ENCODE measurements at places on chromosomes 3 and 15. TPM values are rescaled to one million over a fixed set of nuclear protein-coding genes. Genes with fewer than 3 reads are reported as not detected.

DNA sequence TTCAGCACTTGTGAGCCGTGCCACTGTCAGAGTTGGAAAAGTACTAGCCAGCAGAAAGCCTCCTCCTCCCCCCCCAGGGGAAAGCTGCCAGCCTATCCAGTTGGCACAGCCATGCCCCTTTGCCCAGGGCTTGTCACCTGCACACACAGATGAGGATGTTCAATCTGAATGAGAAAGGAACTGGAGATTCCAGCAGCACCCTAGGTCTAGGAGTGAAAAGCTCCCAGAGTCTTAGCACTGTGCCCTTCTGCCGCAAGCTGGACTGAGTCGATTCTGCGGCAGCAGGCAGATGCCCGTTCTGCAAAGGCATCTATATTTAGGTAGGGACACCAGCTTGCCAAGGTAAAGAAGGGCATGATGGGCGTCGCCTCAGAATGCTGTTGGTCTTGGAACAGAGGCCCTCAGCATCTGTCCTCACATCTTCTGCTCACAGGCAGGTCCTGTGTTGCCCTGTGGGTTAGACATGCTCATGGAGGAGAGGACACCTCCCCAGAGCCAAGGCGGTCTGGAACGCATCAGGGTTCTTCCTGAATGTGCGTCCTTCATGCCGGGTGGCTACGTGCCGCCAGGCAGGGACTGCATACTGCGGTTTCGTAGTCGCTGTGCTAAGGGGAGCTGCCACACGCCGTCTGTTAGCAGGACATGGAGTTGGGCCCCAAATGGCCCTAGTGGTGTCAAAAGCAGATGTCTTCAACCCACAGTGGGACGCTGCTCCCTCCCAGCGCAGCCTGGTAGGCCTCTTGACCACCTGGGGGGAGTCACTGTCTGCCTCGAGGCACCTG is 109.5 kb downstream of the VGLL4 start:
- DNase-seq: no peak

Gene RTP3
- total RNA-seq: not detected

Gene ABHD17C
- total RNA-seq: 14.7 TPM

DNA sequence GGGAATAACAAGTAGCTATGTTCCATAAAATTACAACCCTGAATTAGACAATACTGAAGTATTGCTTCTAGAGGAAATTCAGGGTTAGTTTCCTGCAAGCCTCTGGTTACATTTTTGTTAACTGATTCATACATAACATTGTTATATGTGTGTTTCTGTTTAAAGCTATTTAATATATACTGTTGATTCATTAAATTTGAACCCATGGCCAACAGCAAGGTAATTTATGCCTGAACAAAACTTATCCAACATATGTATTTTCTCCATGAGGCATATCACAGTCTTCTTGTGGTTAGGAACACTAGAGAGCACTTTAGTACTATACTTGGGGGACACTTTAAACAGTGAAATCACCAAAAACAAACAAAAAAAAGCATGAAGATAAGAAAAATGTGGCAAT is 47.7 kb upstream of the PTX3 start:
- no peak for DNase-seq

- DNase-seq: no peak
These were observed 36.6 kb upstream of the SLC9A9 start for GRCh38 chr3:143884861-143885260.

- no peak for DNase-seq
These were observed 25.6 kb upstream of the ARL8B start for GRCh38 chr3:5096336-5097008.

Gene MCF2L2
- 34.5 TPM for total RNA-seq

Gene CD200
- 41.6 TPM for total RNA-seq

DNA sequence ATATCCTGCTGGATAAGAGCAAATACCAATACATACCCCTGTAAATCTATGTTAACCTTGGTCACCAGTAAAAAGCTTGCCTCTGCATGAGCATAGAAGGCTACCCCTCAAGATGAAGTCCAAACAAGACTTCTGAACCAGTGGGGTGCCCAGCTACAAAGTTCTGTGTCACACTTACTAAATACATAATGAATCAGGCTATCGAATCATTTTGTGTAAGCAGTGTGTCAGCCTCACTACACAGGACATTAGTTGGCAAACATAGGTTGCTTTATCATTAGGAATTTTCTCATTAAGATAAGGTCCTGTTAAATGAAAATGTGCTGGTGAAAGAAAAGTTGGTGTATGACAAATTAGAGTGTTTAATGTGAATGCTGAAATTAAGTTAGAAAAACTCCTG is 452.0 kb downstream of the MFSD1 start:
- DNase-seq: no peak

DNA sequence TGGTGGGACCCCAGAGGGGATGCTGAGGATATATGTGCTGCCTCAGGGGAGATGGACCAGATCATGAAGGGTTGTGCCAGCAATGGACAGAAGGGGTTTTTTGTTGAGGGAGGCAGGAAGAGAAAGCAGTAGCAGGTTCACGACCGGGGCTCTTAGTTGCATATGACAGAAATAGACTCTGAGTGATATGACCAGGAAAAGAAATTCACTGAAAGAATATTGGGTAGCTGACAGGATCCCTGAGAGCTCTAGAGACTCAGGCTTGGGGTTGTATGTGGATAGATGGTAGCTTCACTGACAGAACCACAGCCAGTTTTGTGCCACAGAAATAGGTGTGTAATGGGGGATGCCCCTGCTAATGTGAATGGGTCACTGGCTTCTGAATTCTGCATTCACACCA is 241.6 kb downstream of the ZNF621 start:
- DNase-seq: no peak

GRCh38 chr3:89570465-89570864 is 463.0 kb downstream of the EPHA3 start:
- DNase-seq: no peak

DNA sequence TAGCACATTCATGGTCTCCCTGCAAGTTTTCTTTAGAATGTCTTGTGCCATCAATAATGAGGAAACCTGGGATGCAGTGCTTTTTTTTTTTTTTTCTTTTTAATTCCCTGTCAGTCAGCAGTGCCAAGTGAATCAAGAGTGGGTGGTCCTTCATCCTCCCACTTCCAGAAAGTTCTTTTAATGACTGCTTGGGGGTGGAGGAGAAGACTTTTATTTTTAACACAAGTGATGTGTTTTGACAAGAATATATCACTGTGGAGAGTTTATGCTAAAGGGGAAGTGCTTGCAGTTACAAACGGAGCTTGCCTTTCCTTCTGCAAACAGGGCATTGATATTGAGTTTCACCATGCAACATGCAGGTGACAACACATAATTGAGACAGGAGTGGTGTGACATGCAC is 69.7 kb downstream of the CACNA2D3 start:
- DNase-seq: no peak

- DNase-seq: peak; percentile 57
These were observed 604 bp upstream of the TJP1 start for GRCh38 chr15:29822684-29823459.

DNA sequence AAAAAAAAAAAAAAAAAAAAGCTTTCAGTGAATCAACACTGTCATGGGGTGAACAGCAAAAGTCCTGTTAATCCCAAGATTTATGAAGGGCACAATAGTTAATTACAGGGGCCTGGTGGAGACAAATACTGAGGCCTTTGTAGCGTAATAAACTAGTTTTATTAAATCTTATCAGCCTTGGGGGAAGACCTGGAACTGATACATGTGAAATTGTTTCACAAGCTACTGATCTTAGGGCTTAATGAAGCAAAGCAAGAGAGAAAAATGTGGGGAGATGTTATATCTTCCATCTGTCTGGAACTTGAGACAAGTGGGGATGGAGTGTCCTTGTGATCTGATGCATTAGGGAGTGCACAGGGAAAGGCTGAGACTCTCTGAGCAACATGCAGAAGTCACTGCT is 47.9 kb upstream of the OSBPL11 start:
- DNase-seq: no peak

Gene CALML4
- total RNA-seq: 2.2 TPM

Gene MSL2
- total RNA-seq: 31.5 TPM

Gene SNRPN
- total RNA-seq: 175 TPM

- no peak for DNase-seq
These were observed 237.2 kb downstream of the MBNL1 start for GRCh38 chr3:152505926-152506325.

DNA sequence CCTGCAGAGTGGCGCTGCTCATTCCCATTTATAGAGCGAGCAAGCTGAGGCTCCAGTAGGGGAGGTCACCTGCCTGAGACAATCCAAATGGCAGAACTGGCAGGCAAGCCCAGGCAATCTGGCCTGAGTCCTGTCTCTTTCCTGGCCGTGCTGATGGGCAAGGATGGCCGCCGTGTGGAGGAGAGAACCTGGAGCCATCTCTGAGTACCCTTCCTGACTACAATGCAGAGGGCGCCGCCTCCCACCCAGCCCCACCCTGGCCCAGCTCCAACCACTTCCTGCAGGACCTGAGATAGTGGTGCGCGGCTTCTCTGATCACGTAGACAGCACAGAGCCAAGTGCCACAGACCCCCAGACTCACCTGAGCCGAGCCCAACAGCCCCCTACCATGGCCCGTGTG is 7.0 kb downstream of the TLR9 start:
- DNase-seq: no peak

DNA sequence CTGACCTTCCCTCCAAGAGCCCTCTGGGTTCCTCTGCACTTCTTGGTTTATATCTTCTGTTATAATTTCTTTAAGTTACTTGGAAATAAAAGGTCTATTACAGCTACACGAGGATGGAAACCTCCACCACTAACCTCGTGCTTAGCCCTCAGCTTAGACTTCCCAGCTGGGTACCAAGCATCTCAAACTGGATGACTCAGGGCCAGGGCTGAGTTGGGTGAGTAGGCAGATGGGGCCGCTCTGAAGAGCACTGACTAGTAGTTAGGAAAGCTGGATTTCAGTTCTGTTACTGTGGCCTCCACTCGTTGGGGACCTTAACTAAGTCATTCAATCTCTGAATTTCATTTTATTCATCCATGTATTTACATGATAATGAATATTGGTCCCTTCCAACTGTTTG is 1036.6 kb downstream of the IGSF11 start:
- DNase-seq: peak; percentile 4

DNA sequence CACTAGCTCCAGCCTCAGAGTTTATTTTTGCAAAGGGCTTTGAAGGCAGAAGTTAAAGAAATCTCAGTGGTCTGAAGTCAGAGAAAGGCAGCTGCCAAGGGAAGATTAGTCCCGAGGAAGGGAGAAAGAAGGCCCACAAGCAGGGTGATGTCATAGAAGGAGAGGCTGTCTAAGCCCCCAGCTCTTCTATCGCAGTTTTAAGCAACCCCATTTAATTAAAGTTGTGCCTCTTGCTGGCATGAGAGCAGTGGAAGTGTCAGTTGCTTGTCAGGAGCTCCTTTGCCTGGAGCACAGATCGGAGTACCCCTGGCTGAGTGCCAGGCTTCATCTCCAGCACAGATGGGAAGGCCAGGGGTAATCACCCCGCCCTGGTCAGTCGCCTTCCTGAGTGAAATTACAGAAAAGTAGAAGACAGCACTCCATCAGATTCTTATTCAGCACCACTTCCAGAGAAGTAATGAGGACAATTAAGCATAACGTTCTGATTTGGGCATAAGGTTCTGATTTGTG is 530.7 kb downstream of the EPHB1 start:
- no peak for DNase-seq

DNA sequence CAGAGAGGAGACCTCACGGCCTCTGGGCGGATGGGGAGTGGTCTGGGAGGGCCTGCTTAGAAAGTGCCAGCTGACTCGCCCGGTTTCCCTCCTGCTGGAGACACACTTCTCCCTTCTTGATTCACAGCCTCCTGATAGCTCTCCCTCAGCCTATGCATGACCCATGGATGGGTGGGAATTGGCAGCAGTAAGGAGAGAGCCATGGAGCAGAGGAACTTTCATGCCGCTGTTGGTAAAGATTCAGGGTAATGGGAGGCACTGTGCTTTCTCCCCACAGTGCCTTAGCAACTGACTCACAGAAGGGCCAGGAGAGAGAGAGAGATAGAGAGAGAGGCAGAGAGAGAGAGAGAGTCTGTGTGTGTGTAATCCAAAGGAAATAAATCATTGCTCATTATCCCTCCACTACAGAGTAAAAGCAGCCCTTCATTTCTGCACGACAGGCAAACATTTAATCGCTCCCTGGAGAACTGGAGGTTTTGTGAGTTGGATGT is 82.8 kb downstream of the SEMA5B start:
- no peak for DNase-seq

- DNase-seq: no peak
These were observed 74.2 kb upstream of the SATB1 start for GRCh38 chr3:18499301-18499700.

Gene LRIG1
- 72.7 TPM for total RNA-seq

GRCh38 chr3:155317211-155317610 is 23.7 kb upstream of the STRIT1 start:
- no peak for DNase-seq

DNA sequence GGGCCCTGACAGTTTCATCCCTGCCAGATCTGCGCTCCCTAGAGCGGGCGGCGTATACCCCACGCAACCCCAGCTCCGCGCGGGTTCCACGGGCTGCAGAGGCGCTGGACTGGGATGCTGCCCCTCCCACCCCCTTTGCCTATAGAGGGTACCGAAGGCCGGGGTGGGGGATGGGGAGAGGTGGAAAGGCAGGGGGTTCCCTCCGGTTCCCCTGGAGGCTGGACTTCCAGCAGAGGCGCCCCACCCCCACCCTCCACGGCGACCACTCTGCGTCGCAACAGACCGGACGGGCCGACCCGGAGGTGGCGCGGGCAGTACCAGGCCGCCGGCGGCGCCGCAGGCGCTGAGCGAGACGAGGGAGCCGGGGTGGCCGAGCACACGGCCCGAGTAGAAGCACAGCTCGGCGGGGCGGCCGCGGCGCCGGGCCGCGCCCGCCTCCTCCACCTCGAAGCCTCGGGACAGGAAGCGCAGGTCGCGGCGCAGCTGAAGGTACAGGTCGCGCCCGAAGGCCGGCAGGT is 995 bp downstream of the ADAMTS17 start:
- no peak for DNase-seq

DNA sequence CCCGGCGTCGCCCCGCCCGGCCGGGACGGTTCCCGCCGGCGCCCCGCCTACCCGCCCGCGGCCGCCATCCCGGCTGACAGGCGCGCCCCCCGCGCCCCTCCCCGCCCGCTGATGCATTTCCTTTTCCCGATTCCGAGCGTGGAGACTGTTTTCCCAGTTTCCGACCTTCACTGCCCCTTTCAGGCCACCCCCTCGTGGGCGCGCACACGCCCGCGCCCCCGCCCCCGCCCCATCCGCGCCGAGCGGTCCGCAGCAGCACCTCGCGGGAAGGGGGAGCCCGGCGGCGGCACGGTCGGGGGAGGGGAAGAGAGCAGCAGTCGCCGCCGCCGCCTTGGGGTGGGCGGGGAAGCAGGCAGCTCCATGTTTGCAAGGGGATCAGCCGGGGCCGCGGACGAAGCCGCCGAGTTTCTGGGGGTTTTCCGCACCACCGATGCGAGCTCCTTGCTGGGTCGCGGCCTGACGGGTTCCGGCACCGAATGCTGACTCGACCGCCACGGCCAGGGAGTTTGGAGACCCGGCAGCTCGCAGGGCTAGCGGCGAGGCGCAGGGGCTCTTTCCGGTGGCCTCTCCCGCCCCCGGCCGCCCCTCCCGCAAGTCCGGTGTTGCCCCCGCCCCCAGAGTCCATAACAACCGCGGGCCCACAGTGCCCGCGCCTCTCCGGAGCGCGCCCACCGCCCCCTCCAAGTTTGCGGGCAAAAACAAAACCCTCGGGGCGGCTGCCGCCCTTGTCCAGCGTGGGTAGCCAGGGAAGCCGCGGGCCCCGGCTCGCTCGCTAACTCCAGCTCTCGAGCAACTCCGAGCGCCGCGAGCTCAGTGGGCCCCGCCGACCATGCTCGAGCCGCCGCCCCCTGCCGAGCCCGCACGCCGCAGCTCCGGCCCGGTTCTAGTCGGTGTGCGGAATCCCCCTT is 3.2 kb upstream of the SIN3A start:
- peak; percentile 83 for DNase-seq

Gene CHRNA3
- total RNA-seq: 0.31 TPM

Measured in occipital lobe (tissue), 3 donors.